ENCODE measurements at places on chromosomes 3 and 15.

GRCh38 chr15:99732751-99733267 is 428 bp downstream of the LYSMD4 start:
- no peak for DNase-seq

GRCh38 chr3:71865727-71866126 is 80.8 kb upstream of the PROK2 start:
- no peak for DNase-seq

- no peak for DNase-seq
Measured at GRCh38 chr15:85726454-85726853, 68.3 kb downstream of the KLHL25 start.

DNA sequence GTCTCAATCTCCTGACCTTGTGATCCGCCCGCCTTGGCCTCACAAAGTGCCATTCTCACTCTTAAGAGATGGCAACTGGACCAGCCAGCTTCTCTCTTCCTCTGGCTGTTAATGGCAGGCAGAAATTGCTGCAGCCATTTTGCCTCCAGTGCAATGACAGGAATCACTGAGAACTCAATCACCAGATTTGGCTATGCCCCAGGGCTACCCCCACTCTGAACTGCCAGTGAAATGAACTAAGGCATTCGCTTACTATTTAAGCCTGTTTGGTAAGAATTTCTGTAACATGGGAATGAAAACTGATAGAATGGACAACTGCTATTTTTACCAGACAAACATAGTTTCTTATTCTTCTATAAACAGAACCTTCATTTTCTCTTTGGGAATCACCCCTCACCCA is 24.5 kb downstream of the FOXP1 start:
- DNase-seq: no peak

DNA sequence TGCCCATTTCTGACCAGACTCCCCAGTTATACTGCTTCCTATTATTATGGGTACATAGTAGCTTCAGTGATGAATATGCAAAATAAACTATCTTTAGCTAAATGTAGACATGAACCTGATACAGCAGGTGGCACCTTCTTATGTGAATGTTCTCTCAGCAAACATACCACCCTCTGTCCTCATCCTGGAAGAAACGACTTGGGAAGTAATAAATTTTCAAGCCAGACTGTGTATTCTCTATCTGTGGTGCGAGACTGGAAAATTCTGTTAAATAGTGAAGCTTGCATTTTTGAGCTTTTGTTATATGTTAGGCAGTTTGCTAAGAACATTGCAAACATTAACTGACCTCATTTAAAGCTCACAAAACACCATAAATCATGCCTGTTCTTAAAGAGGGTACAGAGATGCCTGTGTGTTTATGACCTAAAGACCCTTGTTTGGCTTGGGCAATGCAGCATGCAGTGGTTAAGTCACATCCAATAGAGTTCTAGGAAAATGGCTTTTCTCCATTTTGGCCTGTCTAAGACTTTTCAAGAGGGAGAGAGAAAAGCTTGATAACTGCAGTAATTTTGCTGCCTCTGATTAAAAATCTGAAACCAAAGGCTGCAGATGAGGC is 287.1 kb downstream of the NEK10 start:
- no peak for DNase-seq

DNA sequence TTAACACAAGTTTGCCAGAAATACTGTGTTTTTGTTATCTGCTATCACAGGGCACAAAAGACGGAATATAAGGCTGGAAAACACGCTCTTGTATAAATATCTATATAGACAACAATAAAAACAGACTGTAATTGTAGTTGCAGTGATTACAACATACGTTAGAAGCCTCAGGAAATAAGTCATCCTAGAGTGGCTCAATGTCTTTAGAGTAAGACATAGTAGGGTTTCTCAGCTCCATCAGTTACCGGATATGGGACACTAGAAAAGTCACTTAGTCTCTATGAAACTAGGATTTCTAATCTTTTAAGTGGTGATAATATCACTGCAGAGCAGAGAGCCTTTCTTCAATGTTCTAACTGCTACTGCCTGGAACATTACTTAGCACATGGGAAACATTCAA is 208.8 kb downstream of the STAG1 start:
- DNase-seq: no peak

DNA sequence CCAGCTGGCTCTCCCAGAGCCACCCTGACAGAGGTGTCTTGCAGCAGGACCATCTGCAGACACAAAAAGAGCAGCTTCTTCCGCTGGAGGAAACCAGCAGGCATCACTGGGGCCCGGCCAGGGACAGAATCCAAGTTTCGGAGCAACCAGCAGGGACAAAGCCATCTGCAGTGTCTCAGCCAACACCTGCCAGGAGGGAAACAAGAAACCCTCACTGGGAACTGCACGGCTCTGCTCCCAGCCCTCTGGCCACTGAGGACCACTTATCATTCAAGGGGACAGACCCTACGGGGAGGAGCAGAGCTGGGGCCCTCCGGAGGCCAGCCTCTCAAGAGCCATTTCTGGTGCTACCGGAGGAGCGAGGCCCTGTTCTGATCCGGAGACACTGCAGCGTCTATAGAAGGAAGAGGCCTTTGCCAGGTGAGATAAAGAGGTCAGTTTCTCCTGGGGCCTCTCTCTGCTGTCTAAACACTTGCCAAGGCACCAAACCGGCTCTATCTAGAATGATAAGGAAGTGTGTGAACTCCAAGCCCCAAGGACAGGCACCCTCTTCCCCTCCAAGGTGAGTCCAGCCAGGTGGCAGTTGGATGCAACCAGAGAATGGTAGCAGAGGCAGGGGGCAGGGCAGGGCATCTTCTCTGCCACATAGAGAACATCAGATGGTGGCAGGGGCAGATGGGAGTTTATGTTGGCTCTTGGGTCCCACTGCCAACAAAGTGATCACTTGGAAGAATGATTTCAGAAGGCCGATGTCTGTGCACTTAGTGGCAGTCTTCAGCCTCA is 89.0 kb downstream of the CHSY1 start:
- no peak for DNase-seq

GRCh38 chr3:23711916-23712494 is 93.8 kb upstream of the UBE2E1 start:
- DNase-seq: no peak

DNA sequence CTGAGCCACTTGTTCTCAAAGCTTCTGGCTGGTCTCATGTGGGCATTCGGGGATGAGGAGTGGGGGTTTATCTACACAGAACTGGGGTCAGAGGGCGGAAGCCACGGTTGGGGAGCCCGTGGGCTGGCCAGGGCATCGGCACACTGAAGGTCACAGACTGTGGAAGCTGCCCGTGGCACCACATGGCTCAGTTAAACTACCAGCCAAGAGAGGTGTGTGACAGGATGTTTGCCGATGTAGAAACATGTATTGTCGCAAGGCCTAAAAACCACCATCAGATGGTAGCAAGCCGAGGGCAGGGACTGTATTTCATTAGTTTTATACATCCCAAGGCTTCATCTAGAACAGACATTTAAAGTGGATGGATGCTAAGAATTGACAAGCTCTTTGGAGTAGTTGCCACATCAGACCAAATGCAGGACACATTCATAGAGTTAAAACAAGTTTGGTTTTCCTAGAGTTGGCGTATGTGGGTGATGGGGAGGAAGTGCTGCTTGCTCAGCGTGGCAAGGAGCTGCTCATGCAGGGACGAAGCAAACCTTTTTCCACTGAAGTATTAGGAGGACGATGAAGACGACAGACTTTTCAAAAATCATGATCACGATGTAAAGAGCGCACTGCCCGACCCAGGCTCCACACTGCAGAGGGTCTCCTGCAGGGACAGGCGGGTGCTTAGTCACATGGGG is 9.6 kb upstream of the MUSTN1 start:
- no peak for DNase-seq

- no peak for DNase-seq
Measured at GRCh38 chr15:93645594-93645993, 556.6 kb upstream of the RGMA start.

DNA sequence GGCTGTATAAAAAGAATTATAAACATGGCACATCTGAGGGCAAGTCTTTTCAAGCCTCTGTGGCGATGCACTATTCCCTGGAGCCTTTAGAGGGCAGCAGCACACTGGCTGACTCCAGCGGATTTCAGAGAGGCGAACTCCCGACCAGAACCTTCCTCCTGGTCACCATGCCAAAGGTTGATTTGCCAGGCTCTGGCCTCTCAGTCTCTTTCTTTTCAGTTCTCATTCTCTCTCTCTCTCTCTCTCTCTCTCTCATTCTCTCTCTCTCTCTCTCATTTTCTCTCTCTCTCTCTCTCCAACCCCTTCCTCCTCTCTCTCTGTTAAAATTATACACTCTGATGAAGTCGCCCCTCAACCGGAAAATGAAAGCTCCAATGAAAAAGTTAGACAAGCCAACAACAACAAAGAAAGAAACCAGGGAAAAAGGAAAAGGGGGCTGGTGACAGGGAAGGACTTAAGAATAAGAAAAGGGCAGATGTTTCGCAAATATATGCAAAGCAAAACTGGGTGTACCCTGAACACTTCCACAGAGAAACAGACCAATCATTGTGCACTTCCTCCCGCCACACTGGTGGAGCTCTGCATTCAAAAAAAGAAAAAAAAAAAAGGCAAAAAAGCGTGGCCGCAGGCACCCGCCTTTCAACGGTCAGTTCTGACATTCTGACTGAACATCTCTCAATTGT is 90.2 kb downstream of the TIGIT start:
- peak; percentile 51 for DNase-seq

DNA sequence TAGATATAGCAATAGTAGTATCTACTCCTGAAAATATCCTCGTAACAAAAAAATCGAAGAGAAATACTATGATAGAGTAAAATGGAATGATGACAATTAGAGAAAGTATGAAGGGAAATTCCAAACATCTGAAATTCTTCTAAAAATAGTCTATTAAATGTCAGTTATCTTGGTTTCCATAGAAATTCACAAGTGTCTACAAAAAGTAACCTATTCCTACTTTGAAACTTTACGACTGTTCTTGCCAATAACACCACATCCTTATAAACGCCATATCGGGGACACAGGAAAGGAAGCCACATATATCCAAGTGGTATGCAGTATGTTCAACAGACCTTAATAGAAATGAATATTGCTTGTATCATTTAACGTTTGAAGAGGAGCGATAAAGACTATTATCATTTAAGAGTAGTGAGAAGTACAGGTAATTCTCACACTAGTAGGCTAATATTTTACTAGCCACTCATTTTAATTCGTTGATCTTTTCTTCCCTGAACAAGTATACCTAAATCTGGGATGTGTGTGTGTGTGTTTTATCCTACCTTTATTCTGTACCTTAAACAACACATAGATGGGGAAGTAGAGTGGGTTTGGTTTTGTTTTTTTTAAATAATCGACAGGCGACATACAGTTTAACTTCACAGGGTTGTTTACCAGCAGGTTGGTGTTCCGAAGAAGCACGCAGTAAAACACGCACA is 1.2 kb downstream of the GPR176 start:
- no peak for DNase-seq

GRCh38 chr3:124701687-124702086 is 28.6 kb upstream of the UMPS start:
- no peak for DNase-seq

DNA sequence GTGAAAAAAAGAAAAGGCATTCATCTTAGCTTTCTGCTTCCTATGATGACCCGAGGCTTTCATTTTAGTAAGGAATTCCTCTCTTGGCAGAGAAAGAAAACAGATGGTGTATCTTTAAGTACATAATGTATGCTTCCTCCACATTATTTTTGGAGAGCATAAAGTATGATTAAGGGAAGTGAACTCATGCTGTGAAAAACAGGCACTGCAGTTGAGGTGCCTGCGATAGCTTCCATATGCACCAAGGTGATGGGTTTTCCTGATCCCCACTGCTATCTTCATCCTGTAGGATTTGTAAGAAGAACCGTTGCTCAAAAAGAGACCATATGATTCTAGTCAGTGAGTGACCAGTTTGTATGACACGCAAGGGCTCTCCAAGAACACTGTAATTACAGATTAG is 411.5 kb upstream of the MCTP2 start:
- no peak for DNase-seq
